ENCODE measurements at places on chromosomes 5 and 9. TPM values are rescaled to one million over a fixed set of nuclear protein-coding genes. Genes with fewer than 3 reads are reported as not detected.

DNA sequence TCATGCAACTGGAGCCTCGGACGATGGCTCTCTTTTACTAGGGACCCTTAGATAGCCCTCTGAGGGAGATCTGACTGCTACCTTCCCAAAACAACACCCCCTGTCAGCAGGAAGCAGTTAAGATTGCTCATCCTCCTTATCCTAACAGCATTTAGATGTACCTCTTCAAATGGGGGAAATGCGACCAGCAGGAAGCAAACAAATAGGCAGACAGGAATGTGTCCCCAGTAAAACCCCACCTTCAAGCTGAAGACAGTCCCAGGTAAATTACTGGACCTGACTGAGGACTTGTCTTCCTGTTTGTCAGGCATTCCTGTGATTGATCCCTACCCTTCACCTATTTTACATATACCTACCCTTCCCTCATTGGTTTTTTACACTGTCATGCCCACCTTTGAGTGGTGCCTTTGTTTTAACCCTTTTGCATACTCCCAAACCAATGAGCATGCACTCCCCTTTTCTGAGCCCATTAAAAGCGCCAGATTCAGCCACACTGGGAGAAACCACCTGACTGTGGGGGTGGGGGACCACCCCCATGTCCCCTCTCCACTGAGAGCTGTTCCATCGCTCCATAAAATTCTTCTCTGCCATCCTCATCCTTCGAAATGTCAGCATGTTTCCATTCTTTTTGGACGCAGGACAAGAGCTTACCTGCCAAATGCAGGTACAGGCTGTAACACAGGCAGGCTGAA, 954.0 kb upstream of the CDH6 start:
- DNase-seq = no peak

GRCh38 chr5:11397549-11397948, 506.7 kb downstream of the CTNND2 start:
- no peak for DNase-seq

DNA sequence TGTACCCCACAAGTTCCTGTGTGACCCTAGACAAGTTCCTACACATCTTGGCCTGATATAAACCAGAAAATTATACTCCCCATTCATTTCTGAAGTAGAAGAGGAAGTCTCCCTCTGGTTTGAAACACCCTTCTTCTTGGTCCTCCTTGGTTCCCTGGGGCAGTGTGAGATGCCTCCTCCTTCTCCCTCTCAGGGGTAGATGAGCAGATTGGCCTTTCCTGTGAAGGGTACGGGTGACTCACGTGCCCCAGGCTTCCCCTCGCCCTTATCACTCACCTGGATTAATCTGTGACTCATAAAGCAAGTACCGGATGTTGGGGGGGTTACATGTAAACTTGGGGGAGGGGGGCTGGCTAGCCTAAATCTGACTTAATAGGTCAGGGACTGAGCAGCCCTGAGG, 11.1 kb upstream of the AQP3 start:
- peak; percentile 91 for DNase-seq

DNA sequence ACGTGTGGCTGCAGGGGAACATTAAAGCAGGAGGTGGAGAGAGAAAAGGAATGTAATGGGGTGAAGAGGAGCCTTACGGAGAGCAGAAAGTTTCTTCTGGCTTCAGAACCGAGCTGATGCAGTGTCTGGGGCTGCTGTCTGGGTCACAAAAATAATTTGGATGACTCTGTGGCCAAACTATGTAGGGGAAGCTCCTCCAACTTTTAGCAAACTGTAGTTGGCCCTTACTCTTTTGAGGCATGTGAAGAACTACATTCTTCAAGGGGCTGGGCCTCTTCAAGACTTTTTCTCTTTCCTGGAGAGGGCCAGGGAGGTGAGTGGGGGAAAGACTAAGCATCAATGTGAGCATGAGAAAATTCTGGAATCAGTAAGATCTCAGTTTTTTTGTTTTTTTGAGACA, 31.9 kb upstream of the SPARC start:
- DNase-seq = no peak

DNA sequence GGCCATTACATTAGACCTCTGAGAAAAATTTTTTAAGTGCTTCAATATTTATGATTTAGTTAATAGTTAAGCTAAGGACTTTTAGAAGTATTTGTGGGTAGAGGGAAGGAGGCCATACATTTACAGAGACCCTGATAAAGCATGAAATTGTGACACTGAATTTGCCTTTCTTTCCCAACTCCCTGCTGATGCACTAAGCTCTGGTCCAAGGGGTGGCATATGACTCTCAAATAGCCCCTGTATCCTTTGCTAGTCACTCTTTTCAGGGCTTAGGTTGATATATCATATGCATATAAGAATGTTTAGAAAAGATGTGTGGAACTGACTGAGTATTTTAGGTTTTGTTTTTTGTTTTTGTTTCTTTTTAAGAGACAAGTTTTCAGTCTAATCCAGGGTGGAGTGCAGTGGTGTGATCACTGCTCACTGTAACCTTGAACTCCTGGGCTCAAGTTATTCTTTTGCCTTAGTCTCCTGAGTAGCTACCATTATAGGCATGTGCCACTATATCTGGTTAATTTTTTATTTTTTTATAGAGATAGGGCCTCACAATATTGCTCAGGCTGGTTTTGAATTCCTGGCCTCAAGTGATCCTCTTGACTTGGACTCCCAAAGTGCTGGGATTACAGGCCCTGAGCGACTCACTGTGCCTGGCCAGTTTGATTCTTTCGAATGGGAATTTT, 20.5 kb downstream of the KIAA1958 start:
- DNase-seq = no peak

DNA sequence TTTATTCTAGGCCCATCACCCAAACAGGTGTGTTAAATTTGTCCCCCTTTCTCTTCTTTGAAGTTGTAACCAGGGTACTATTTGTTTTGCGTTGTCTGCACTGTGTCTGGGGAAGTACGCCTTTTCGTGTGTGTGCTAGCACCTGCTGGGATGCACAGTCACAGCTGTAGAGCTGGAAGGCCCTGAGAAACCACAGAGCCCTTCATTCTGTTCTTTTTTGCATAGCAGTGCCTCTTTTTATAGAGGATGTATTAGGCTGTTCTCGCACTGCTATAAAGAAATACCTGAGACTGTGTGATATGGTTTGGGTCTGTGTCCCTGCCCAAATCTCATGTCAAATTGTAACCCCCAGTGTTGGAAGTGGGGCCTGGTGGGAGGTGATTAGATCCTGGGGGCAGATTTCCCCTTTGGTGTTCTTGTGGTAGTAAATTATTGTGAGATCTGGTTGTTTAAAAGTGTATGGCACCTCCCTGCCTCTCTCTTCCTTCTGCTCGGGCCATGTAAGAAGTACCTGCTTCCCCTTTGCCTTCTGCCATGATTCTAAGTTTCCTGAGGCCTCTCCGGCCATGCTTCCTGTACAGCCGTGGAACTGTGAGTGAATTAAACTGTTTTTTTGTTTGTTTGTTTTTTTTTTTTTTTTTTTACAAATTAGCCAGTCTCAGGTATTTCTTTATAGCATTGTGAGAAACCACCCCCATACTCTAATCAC, 14.0 kb downstream of the SEC61B start:
- no peak for DNase-seq

GRCh38 chr5:125467222-125467621, 720.8 kb upstream of the ZNF608 start:
- no peak for DNase-seq

- DNase-seq = peak; percentile 18
These were observed 5.0 kb downstream of the FAM163B start for GRCh38 chr9:133604214-133604613.

- peak; percentile 77 for DNase-seq
These were observed 10.5 kb downstream of the OR1K1 start for GRCh38 chr9:122810306-122810946.

ERAP2 gene
- total RNA-seq = 103 TPM

MARVELD2 gene
- 5.7 TPM for total RNA-seq

STXBP1 gene
- total RNA-seq = 15.0 TPM

DOCK2 gene
- 47.7 TPM for total RNA-seq

TAF11L14 gene
- not detected for total RNA-seq

GLDC gene
- 0.39 TPM for total RNA-seq
